Stimulated activated CD4-positive, alpha-beta T cell treated with anti-CD3 and anti-CD28 coated beads, Interleukin-15, amount 100 ng/mL, for 1 hour (primary cell): ENCODE measurements at places on chromosomes 2 and 18.
A peak's percentile ranks its signal among the peaks of the same experiment; 100 is the strongest.

DNA sequence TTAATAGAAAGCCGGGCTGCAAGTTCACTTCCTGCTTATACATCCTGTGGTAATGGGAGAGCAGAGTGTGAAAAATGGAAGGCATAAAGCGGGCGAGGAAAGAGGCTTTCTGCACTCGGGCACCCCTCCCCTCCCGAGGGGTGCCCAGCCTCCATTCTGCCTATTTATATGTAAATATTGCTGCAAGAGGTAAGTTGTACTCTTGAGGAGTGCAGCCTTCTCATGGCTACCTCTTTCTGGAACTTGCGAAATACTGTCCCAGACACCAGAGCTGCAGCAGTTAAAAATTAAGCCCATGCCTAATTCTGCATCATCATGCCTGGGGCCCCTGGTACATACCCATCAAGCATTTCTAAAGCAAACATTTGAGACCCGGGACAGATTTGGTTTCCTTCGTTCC is 156.0 kb downstream of the GBX2 start:
- no peak for DNase-seq

DNA sequence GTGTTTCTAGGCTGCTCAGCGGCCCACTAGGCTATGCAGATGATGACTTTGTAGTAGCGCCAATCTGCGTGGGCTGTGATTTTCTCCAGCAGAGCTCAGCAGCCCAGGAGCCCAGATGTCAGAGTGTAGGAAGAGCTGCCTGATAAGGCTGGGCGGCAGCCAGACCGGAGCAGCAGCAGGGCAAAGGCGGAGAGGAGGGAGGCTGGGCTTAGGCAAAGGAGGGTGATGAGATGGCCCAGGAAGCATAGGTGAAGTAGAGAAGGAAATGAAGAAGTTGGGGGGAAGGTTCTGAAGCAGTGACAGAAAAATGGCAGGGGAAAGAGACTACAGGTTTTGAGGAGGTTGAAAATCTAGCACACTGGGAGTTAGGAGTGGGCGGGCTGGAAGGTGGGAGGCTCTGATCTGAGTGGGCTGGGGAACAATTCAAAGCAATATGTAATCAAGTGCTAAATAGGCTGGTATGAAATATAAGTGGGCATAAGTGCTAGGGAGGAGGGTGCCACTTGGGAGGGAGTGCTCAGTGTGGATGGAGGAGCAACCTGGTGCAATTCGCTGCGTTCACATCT is 50.6 kb upstream of the STPG4 start:
- DNase-seq, result no peak

DNA sequence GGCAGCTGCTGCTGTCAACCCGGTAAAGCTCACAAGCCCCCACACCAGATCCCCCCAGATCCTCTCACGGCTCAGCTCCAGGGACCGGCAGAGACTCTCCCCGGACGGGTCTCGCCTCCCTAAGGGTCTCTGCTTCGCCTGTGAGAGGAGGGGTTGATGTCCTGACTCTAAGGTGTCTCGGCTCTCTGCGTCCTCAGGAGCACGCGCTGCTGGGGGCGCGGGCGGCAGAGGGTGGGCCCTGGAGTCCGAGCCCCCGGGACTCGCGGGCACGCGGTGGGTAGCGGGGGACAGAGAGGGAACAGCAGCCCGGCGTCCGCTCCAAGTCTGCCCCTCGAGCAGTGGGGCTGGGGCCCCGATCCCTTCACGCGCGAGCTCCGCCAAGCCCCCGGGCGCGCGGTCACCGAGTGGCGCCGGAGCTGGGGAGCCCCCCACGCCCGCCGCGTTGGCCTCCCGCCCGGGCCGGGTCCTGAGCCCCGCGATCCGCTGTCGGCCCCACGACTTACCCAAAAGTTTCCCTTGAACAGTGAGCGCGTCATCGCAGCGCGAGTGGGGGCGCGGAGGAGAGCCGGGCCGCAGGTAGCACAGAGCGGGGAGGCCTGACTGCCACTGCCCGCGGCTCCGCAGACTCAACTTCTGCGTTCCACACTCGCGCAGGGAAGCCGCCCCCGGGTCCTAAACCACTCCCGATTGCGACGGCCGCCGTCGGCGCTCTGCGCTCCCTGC is at the start of gene PSTPIP2:
TSS of gene PSTPIP2 (minus strand) at position 608 of the 723 bp plus-strand sequence. CDS start at position 536, 72 bp downstream.
- peak; percentile 35 for DNase-seq

DNA sequence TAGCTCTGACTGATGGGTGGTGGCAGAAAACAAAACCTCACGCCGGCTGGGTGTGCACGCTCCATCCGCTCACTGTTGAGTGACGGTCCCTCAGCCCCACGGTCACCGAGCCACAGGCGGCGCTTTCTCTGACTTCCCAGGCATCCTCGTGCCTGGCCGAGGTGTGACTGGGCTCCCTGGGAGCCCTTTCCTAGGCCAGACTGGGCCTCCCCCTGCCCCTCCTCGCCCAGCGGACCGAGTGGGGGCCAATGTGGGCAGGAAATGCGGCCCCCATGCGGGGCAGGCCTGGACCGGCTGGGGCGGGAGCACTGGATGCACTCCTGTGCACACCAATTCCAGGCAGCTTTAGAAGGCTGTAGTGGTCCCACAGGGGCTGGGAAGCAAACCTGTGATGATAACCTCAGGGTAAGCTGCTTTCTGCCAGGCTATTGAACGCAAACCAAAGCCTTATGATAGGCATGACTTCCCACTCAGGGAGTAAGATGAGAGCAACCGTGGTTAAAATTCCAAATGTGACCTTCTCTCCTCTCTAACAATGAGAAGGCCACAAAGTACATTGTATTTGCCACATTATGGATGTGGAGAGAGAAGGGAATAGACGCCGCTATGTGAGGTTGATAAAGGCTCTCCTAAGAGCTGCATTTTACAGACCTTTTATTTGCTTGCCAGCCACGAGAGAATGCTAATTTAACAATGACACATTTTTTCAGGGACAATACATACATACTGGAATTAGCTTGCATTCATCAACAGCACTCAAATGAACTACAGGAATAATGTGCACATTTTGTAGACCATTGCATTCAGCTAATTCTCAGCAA is 83.9 kb upstream of the PGAP1 start:
- no peak for DNase-seq

DNA sequence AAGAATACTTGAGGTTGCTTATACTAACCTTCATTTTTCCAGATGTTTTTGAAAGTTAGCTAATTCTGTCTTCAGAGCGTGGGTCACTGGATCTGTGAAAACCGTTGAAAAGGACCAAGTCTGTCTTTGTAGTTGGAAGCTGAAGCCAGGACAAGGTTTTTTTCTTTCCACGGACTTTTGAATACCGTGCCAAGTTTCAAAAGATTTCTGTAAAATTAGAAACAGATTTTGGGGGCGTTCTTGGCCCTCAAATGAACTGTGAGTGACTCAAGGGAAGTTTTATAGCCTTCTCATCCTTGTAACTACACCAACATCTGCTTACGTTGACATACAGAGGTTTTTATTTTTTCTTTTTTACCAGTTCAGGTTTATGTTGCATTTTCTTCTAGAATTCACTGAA is at the start of gene FAP:
TSS of gene FAP (minus strand) at position 152 of the 400 bp plus-strand sequence. CDS start at position 34, 118 bp downstream.
- DNase-seq, result no peak

DNA sequence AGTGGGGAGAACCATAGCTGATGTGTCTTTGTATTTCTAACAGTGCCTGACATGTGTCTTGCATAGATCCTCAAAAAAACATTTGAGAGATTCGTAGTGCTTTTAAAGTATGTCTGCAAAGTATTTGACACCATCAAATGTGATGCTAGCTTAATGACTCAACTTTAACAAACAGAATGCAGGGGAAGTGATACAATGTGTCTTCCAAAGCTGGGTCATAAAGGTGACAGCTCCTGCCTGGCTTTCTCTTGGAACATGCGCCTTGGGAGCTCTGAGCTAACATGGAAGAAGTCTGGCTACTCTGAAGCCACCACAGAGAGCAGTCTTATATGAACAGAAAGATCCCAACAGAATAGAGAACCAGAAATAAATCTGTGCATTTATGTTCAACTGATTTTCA is 78.2 kb downstream of the C1D start:
- DNase-seq, result no peak

DNA sequence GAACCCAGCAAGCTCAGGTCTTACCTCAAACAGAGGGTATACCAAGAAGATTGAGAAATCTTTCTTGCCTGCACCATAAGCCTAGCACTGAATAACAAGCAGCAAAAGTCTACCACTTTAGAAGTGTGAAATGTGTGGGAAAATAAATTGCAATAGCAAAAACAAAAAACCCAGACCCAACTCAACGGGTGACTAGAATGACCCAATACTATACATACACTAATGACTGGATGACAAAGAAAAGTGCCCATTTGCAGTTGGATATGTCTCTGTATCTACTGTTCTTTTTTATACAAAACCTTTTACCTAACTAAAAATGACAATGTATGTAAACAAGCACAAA is 950.6 kb downstream of the TRIB2 start:
- DNase-seq, result no peak

DNA sequence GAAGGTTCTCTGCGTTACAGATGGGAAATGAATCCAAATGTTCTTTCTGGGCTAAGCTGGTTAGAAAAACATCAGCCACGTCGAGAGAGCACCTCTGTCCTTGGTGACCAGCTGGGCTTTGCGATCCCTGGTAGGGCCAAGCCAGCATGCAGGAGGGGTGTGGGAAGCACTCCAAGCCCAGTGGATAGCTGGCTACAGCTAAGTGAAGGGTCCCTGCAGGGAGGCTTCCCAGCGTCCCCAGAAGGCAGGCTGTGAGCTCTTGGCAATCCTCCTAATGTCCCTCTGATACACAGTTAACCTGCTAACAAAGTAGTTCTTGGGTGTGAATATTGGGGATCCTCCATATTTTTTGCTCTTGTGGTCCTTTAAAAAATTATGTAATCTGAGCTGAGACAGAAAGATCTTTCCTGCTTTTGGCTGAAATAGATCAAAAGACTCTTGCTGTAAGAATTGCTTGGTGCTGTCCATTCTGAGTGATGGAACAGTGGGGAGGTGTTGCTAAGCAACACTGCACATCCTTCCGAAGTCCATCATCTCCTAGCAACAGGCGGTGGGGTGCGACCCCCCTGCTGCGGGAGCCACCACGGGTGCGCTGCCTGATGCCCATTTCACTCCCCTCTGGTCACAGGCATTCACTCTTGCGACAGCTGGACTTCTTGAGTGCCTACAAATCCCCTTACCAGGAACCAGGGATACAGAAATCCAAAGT is 88.5 kb upstream of the UXS1 start:
- no peak for DNase-seq

GRCh38 chr2:159635006-159635789 is 18.9 kb upstream of the BAZ2B start:
- DNase-seq, result no peak

DNA sequence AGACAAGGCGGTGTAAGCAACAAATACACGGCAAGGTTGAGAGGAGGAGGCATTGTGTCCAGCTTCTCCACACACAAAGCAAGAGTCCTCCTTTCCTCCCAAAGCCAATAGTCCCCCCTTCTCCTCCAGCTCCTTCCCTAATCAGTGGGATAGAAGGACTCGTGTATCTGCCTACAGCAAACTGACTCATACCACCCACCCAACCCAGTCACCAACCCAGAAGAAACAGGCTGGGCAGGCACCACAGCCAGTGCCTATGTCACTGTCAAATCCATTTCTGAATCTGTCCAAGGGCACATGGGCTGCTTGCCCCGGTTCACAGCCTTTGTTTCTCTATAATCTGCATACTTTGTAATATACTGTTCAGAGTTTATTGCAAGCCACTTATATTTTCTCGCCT is 19.2 kb upstream of the NMS start:
- no peak for DNase-seq

DNA sequence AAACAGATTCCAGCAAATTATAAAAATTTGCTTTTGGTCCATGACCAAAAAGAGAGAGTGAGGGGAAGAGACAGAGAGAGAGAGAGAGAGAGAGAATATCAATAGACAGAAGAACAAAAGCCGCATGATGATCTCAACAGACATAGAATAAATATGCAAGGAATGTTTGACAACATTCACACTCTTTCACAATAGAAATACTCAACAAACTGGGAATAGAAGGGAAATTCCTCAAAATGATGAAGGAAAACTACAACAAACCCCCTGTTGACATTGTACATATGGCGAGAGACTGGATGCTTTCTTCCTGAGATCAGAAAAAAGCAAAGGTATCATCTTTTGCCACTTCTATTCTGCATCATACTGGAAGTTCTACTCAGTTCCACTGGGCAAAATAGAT is 309.7 kb downstream of the RAD51AP2 start:
- no peak for DNase-seq
